ENCODE measurements at places on chromosomes 7 and 10.

- no peak for DNase-seq
Observed at GRCh38 chr10:52668024-52668423, 104.6 kb downstream of the MBL2 start.

DNA sequence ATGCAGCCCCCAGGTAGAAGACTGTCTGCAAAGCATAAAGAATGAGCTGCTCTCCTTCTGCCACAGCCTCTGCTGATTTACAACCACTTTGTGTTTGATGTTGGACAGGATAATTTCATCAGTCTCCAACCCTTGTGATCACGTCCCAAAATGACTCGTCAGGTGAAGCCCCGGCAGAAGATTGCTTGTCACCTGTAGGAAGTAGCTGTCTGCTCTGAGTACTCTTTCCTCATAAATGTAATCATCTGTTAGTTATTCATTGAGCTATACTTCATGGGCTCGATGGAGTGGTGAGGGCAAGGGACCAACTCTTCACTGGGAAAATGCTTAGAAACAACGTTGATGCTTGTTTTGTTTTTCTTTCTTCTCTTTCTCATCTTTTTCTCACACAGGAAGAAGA is 290.9 kb upstream of the SP8 start:
- no peak for DNase-seq

DNA sequence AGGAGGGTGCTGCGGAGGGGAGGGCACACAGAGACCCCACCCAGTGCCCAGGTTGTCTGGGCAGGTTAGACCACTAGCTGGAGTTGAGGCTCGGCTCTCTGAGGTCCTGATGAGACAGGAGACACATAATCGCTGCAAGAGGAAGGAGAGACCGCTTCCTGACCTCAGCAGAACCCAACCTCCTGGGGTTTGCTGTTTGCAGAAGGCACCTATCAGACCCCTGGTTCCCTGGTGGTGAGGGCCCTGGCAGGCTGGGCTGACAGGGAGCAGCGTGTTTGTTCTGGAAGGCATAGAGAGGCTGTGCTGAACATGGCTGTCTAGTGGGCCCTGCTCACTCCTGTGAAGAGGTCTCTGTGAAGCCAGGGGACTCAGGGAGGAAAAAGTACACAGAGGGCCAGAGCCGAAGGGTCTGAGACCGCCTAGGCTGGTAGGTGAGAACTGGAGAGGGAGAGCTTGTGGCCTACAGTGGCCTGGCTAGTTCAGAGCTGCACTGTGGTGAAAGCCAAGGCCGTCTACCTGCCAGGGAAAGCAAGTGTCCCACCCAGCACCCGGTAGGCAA is 39.4 kb upstream of the NPFFR1 start:
- no peak for DNase-seq

- DNase-seq: no peak
Observed at GRCh38 chr7:28722684-28723083, 235.4 kb downstream of the TRIL start.

GRCh38 chr7:1859266-1860035 is 189.4 kb downstream of the ELFN1 start:
- DNase-seq: no peak

DNA sequence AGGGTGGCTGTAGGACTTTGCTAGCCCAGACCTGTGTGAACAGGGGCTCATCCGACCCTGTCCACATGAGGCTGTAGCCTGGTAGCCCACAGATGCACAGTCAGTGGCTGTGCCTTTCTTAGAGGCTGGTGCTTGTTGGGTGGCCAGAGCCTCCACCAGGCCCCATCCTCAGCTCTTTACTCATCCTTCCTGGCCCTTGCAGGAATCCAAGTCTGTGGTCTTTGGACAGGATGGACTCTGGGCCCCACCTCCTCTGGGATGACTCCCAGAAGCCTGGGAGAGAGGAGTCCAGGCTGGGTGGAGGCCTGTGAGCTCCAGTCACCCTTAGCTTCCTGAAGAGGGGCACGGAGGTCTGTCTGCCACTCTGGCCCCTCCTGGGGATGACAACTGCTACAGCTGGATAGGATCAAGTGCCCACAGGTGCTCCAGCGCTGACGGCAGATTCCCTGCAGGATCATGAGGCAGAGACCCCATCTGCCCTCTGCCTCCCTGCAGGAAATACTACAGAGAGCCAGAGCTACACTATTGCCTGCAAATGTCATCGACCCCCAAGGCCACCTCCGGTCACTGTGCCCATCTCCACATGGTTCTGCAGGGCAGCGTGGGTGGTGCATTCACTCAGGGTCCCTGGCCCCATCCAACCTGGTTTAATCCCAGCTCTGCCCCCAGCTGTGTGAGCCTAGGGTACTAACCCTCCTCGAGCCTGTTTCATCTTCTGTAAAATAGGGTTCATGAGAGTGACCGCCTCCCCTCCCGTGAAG is 114.5 kb downstream of the PTPN20 start:
- DNase-seq: no peak

DNA sequence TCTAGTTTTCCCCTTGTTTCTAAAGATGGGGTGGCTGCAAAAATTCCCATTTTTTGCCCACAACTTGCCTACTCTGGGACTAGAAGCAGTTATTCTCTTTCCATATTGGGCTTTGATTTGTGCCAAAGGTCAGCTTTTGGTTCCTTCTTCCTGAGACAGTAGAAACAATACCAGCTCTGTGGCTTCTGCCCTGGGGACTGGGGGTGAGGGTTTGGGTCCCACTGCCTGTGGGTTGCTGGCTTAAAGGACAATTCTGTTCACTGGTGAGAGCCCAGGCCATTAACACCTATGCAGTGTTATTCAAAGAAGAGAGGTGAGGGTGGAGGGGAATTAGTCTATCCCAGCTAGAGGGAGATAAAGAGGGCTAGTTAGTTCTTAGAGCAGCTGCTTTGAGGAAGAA is 171.5 kb downstream of the CPEB3 start:
- no peak for DNase-seq

DNA sequence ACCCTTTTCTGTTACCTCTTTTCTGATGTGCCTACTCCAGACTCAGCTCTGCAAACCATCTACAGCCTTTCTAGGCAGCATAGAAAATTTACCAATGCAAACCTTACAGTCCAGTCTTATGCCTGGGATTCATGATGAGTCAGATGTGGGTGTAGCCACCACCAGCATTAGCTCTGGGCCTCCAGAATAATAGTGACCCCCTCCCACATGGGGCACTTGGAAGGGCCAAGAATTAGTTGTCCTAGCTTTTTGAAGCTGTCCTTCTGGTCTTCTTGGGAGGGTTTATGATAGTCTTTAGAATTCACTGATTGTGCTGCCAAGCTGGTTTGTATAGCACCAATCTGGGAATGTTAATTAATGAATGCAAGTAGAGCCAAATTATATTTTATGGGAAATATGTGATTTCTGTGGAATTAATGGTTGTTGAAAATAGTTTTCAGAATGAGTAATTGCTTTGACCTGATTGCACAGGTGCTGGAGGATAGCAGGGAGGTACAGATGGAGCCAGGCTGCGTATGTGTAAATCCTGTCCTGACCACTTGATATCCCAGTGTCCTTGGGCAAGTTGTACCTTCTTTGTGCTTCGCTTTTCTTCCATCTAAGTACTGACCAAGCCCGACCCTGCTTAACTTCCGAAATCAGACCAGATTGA is 94.8 kb downstream of the CPED1 start:
- DNase-seq: peak; percentile 41

DNA sequence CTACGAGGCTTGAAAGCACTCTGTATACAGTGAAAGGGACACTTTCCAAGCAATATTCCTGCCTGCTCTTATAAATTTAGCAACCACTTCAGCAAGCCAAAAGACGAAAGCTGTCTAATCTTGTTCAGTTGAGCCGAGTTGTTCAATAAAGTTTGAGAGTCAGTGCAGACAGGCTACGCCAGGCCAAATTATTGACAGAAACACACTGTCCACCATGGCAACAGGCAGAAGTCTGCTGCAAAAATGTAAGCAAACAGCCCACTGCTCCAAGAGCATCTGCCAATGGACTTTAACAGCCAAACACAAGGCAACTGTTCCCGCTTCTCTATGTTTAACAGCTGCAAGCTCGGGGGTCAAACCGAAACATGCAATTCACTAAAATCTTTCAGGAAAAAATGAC is 85.7 kb downstream of the GLI3 start:
- no peak for DNase-seq

GRCh38 chr10:44755481-44755880 is 155.7 kb upstream of the TMEM72 start:
- DNase-seq: no peak

DNA sequence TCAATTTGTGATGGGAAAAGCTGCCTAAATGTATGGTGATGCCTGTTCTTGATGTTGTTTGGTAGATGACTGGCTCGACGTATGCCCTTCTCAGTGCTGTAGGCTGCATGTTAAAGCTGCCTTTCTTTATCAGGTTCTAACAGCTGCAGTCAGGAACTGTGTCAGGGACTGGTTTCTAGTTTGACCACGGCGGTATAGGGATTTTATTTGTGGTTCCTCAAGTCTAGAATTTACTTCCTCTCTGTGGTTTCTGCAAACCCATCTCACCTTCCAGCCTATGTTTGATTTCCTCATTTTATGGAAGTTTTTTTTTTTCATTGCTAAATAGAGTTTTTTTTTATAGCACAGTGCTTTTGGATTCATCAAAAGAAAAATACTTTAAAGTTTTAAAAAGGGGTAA is 26.5 kb downstream of the LMTK2 start:
- no peak for DNase-seq

DNA sequence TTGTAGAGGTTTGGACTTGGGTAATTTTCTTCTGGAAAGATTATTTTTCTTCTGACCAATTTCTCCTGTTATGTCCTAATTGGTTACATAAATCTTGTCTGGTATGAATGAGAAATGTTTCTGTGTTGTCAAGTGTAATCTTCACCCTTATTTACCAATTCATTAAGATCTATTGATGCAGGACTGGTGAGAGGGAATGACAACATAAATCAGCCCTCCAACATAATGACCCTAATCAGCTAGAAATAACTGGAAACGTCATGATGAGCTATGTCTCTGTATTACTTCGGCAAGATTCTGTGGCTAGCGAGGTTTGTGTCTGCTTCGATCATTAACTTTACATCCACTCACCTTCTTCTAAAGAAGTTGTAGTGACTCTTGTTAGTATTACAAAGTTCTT is 3.5 kb downstream of the FOXP2 start:
- DNase-seq: no peak

DNA sequence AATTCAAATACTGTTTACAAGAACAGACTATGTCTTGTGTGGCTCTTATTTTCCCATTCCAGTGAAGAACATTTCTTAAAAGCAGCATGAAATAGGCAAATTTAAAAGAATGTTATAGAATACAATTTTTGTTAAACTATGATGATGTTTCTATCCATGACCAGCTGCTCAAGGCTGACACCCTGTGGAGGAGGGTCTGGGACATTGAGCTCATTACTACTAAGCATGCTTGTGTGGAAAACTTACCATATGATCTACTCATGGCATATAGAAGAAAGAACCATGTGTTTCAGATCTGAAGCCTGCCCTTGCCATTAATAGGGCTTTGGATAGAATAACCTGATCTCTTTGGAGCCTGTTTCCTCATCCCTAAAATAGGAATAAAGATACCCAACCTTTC is 125.0 kb downstream of the FOXP2 start:
- DNase-seq: no peak

DNA sequence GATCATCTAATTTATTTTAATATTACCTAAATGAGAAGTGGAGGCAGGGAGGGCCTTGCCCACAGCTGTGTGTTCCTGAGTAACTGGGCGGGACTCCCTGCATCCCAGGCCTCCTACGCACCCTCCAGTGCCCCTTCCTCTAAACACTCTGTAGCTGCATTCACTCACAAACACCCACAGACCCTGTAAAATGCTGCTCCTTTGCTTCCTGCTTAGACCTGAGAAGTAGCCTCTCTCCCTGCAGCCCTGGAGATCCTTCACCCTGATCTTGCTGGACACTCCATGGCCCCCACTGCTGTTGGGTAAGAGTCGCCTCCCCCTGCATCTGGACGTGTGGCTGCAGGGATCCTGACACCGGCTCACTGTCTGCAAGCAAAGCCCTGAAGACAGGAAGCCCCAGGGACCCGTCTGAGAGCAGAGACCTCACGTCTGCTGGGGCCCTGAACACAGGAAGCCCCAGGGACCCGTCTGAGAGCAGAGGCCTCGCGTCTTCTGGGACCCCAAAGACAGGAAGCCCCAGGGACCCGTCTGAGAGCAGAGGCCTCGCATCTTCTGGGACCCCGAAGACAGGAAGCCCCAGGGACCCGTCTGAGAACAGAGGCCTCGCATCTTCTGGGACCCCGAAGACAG is 589.8 kb downstream of the DNAJB6 start:
- no peak for DNase-seq

- DNase-seq: no peak
Observed at GRCh38 chr7:15245831-15246230, 316.0 kb downstream of the AGMO start.

- no peak for DNase-seq
Observed at GRCh38 chr10:123746061-123746460, 79.9 kb downstream of the GPR26 start.

GRCh38 chr7:140153666-140154161 is 23.1 kb downstream of the KDM7A start:
- DNase-seq: no peak

All from SW 1271 (cell line).